ENCODE measurements at places on chromosomes 13 and 19.
A peak's percentile ranks its signal among the peaks of the same experiment; 100 is the strongest.

DNA sequence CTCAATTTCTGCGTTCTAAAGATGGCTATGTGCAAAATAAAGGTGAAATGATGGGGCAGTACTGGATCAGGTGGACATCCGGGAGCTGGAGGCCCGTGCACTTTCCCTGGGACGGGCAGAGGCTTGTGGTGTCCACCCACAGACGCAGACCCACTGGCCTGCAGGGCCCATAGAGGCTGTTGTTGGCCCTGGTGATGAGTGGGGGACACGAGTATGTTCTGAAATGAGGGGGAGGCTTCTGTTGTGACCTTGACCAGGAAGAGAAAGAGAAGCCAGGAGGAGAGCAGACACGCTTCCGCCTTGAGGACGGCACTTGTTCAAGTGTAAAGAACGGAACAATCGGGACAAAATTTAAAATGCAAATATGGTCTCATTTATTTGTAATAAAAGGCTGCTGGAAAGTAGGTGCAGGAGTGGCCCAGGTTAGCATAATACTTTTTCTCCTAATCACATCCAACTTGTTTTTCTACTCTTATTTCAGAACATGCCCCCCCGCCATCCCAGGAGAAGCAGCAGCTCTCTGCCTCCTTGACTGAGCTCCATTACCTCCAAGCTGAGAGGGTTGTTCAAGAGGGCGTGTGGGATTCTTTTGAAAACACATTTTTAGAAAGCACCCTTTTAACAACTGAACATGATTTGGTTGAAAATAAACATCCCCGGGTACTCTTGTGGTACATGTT, 27.1 kb downstream of the ATP11A start:
- DNase-seq: no peak

DNA sequence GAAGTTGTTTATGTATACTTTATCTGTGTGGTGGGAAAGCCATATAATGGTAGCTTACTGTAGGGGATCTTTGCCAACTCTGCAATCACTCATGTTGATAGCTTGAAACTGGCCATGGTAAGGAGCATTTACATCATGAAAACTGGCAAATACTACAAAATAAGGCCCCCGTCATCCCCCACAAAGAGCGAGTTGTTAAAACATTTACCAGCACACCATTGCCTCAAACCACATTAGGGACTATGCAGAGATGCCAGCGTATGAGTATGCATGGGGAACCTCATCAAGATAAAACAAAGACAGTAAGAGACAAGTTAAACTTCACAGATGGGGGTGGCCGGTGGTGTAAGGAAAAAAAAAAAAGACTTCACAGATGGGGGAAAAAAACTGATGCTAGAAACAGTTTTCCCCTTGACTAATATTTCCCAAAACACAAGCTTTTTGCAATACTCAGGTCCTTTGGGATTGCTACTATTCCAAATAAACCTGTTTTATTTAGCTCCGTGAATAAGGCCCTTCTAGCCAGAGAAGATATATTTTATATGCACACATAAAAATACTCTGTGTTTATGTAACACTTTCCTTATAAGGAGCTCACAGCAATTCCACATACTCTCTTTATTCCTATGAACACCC, 70.6 kb upstream of the SERP2 start:
- no peak for DNase-seq

DNA sequence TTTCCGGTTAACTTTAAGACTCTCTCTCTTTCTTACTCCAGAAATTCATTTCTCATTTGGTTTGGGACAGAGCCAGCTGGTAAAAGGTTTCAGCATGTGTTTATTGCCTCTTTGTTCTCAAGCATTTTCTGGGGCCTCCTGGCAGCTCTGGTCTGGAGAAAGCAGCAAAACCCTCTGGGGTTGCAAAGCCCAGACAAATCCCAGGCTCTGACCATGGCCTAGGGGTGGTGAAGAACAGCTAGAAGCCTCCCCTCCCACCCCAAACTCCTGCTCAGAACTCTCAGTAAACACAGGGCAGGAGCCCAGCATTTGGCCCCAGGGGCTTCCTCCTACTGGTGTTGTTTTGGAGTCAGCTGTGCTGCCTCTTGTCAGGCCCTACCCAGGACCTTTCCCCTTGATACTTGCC, 124.2 kb upstream of the SERP2 start:
- no peak for DNase-seq

- DNase-seq: peak; percentile 76
Measured at GRCh38 chr19:35013041-35013819, 13.1 kb downstream of the GRAMD1A start.

DNA sequence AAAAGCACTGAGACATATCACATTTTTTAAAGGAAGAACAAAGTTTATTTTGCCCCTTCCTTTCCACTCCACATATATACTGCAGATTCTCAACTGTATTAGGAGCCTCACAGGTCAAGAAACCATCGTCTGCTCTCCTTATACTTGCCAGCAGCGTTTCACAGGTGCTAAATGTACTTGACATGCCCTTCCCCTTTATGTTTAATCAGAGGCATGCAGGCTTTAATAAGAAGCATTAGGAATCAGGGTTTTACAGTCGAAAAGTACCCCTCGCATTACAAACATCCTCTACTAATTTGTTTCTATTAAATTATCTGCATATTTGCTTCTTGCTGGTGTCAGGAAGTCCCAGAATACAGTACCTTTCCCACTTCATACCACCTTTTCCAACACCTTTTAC, 3.7 kb upstream of the RAP2A start:
- DNase-seq: no peak

DNA sequence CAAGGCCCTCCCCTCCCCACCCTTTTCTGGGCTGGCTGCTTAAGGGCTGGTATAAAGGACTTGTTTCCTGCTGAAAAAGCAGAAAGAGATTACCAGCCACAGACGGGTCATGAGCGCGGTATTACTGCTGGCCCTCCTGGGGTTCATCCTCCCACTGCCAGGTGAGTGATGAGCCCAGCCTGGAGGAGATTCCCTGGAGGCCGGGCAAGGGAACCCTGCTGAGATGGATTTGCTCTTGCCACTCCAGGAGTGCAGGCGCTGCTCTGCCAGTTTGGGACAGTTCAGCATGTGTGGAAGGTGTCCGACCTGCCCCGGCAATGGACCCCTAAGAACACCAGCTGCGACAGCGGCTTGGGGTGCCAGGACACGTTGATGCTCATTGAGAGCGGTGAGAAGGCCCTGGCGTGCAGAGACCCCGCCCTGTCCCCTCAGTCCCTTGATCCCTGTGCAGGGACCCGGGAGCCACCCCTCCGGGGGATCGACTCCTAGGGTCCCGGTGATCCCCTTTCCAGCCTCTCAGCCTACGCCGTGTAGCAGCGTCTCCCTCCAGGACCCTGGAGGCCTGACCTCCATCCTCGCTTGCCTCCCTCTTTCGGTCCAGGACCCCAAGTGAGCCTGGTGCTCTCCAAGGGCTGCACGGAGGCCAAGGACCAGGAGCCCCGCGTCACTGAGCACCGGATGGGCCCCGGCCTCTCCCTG, at the start of gene CD177:
Gene CD177, plus strand, starts transcription at position 81 of the 699 bp plus-strand sequence. Its CDS starts 29 bp downstream, at position 110.
- DNase-seq: no peak

DNA sequence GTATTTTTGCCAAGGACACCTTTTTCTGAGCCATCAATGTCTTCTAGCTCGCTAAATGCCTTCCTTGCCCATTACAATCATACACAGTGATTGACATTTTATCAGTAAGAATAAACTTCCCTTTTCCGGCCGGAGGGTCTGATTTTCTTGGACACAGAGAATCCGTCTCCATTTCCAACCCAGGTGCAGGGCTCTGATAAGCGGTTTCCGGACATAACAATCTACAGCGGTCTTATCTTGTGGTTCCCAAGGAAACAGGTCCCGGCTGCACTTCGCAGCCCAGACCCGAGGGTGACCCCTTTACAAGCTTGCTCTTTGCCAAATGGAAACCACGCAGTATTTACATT, 5.1 kb upstream of the ZNF77 start:
- DNase-seq: no peak

GRCh38 chr13:80477661-80478443, 136.9 kb upstream of the SPRY2 start:
- DNase-seq: no peak

DNA sequence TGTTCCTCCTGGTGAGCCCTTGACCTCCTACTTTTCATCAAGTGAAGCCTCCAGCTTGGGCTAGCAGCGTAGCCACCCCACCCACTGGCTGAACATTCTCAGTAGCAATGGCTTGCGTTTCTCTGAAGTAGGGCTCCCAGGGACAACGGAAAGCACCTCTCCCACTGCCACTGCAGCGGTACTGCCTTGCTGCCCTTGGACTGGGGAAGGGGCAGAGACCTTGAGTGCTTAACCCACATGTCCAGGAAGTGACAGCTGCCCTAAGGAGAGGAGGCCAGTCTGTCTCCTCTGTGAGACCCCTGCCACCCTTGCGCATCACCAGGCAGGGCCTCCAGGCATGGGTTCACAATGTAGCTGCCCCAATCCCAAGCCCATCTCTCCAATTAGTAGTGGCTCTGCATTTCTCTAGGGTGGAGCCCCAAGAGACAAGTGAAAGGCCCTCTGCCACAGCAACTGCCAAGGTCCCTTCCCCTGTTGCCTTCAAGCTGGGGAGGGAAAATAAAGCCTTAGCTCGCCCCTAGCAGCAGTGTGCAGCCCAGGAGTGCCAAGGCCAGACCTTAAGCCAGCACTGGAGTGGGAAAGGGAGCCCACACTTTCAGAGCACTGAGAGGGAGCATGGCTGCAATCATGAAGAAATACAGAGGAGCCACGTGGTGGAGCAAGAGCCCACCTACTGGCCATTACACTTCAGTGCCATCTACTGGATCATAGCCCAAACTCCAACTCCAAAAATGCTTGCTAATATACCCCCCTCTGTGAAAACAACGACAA, 175.9 kb upstream of the TRPC4 start:
- no peak for DNase-seq

DNA sequence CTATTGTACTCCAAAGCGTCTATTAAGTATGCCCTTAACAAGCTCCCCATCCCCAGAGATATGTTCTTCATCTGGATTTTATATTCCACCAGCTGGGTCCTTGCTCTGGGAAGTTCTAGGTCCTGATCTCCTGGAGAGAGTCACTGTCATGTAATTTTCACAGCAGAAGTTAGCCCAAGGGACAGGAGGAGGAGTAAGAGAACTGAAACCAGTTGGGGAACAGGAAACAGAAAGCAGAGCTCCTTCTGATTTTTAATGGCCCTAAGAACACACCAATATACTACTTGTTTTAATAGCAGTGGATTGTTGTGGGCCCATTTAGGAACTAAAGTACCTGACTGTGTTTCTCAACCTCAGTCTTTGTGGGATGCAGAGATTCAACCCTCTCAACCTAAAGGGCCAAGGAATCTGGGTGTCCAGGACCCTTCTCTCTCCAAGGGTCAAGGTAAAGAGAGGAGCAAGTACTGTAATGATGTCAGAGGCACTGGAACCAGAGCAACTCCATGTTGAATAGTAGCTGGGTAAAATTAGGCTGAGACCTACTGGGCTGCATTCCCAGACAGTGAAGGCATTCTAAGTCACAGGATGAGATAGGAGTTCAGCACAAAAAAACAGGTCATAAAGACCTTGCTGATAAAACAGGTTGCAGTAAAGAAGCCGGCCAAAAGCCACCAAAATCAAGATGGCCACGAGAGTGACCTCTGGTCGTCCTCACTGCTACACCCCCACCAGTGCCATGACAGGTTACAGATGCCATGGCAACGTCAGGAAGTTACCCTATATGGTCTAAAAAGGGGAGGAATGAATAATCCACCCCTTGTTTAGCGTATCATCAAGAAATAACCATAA, 8.1 kb upstream of the FPR3 start:
- DNase-seq: no peak

- no peak for DNase-seq
Measured at GRCh38 chr13:96527497-96527896, 437.6 kb downstream of the HS6ST3 start.

DNA sequence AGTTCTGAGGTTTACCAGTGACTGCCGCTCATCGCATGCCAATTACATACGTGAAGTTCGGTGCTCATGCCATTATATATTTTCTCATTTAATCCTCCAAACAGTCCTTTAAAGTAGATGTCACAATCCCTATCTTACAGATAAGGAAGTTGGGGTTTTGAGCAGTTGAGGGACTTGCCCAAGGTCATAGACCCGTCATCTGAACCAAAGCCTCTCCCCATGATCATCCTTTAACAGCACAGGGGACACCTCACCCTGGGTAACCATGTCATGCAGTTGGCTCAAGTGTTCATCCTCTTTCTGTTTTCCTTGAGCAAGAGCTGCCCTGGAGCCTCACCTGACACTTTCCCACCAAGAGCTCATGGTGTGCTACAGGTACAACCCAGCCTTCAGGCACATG, 69.1 kb downstream of the HSPH1 start:
- no peak for DNase-seq

- no peak for DNase-seq
Measured at GRCh38 chr13:89783221-89783755, 1564.2 kb upstream of the MIR17HG start.

DNA sequence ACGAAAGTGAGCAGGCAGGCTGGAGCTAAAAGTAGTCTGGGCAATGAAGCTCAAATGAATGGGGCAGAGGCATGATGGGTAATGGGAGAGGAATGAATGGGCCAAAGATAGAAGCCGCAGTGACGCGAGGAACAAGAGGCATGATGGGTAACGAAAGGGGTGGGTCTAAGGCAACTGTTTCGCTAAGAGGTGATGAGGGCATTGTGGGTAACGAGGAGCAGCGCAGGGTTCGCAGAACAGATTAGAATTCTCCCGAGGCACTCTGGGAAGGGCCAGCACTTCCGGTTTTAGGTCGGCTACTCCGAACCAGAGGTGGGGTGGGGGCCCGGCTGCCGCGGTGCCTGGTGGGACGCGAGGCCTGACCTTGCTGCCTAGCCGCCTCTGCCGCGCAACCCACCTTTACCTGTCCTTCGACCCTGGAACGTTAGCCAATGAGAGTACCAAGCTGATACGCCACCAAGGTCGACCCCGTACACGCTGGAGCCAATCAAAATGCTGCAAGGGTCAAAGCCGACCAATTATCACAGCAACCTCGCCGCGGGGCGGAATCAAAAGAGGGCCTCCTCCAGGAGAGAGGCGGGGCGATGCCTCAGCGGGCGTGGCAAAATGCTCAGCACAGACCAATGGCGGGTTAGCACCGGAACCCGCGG, 563 bp upstream of the TOMM40 start:
- no peak for DNase-seq

- DNase-seq: peak; percentile 82
Measured at GRCh38 chr19:35206379-35206778, 22.2 kb downstream of the FAM187B start.

- DNase-seq: no peak
Measured at GRCh38 chr13:47555235-47555634, 445.8 kb downstream of the SUCLA2 start.

- DNase-seq: no peak
Measured at GRCh38 chr19:46776927-46777911, 11.2 kb downstream of the SLC1A5 start.

DNA sequence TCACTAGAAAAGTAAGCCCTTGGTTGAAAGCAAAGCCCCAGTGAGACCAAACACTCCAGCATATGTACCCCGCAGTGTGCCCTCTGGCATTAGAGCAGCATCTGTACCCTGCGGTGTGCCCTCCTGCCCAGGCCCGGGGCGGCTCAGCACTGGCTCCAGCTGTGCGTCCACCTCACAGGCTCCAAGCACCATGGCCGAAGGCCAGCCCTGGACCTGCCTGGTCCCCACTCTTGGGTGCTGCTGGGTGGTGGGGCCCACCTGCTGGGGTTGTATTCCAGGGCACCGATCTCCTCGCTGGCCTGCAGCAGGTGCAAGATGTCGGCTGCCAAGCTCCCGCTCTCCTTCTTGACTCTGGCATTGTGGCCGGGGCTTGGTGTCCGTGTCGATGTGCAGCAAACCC, 230.2 kb downstream of the TUBA3C start:
- DNase-seq: no peak

- DNase-seq: no peak
Measured at GRCh38 chr13:40180776-40181175, 485.7 kb downstream of the FOXO1 start.

- no peak for DNase-seq
Measured at GRCh38 chr19:49718511-49718910, 27.6 kb downstream of the CPT1C start.

- DNase-seq: no peak
Measured at GRCh38 chr13:38328699-38329098, 21.0 kb upstream of the UFM1 start.

Data from CD4-positive, alpha-beta T cell treated with Interleukin-6 at 100 ng/mL for 8 hours (primary cell).